ENCODE measurements at places on chromosomes 4 and X.

GRCh38 chr4:87108142-87108546 lies 112.3 kb downstream of the KLHL8 start:
- no peak for DNase-seq

DNA sequence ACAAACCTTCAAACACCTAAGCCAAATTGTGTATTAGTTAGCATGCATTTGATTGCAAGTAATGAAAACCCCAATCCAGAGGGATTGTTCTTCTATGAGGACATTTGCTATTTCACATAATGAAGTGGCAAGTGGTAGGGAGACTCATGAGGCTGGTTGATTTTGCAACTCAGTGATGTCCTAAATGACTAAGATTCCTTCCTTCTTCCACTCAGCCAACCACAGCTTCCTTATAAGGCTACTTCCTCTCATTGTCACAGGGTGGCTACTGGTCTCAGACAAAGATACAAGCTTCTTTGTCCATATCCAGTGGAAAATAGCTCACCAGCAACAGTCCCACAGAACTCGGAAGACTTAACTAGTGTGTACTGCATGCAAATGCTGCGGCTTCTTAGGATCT lies 5.3 kb upstream of the OTC start:
- no peak for DNase-seq

- no peak for DNase-seq
These were observed 5.1 kb downstream of the RHOH start for GRCh38 chr4:40201898-40202297.

DNA sequence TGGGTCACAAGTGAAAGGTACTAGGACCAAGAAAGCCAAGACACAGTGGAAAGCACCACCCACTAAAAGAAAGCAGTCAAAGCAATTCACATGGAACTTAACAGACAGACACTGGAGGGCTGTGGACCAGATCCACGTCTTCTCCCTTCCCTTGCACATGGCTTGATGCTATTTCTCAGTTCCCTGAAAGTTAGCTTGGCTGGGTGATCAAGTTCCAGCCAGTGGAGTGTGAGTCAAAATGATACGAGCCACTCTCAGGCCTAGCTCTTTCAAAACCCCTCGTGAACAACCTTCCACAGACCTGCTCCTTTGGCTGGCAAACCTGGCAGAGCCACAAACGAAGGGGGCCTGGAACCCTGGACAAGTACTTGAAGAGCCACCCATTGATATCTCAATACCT lies 52.0 kb downstream of the RELL1 start:
- no peak for DNase-seq

DNA sequence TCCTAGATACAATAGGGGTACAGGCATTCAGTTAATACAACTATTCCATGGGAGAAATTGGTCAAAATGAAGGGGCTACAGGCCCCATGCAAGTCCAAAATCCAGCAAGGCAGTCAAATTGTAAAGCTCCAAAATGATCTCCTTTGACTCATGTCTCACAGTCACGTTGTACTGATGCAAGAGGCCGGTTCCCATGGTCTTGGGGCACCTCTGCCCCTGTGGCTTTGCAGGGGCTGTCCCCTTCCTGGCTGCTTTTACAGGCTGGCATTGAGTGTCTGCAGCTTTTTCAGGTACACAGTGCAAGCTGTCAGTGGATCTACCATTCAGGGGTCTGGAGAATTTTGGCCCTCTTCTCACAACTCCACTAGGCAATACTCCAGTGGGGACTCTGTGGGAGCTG lies 12.5 kb upstream of the ASIC5 start:
- no peak for DNase-seq

GRCh38 chrX:49840679-49841078 lies 11.6 kb downstream of the PAGE4 start:
- DNase-seq = peak; percentile 9

- peak; percentile 22 for DNase-seq
These were observed 170.7 kb upstream of the ZCCHC13 start for GRCh38 chrX:74133156-74133796.

- peak; percentile 5 for DNase-seq
These were observed 395 bp downstream of the RAB28 start for GRCh38 chr4:13483768-13484121.

- DNase-seq = no peak
These were observed 7.4 kb downstream of the MEPE start for GRCh38 chr4:87840149-87840548.

- no peak for DNase-seq
These were observed 166.3 kb downstream of the FNIP2 start for GRCh38 chr4:158934996-158935669.

GRCh38 chrX:139691843-139692505 lies 16.0 kb downstream of the MCF2 start:
- DNase-seq = no peak

GRCh38 chr4:150973626-150974251 lies 41.3 kb downstream of the LRBA start:
- DNase-seq = no peak

DNA sequence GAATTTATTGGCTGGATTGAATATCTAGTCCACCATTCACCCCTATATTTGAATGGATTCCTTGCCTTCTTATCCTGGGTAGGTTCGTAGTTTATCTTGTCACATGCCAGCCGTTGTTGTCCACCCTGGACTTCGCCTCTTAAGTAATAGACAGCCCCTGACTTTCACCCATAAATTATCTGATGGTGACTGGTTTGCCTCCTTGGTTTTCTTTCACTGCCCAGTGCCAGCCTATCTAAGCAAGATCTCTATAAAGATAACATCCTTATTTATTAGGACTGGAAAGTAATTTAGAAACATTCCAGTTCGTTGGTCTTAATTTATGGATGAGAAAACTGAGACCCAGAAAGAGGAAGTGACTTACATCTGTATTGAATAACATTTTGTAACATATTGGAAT lies 410.3 kb downstream of the RPA4 start:
- DNase-seq = no peak

- no peak for DNase-seq
These were observed 50.8 kb upstream of the SETD7 start for GRCh38 chr4:139606579-139607501.

DNA sequence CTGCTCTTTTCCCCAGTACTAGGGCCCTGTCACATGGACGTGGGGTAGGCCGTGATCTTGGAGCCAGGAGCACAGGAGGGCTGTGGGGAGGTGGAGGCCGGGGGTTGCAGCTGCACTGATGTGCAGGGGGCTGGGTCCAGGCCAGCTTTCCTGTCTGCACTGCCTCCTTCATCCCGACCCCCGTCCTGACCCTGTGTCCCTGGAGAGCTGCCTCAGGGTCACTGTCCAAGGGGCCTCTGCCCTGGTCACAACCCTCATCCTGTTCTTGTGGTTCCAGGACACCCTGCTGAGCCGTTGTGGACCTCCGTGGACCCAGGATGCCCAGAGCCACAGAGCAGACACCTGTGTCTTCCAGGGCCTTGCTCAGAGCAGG lies 91.7 kb upstream of the ADRA2C start:
- DNase-seq = no peak

All from 8988T (cell line).